Activated naive CD4-positive, alpha-beta T cell treated with anti-CD3 and anti-CD28 coated beads, Interleukin-2, amount 50 U/mL, for 16 hours (primary cell): ENCODE measurements at places on chromosomes 1 and 21.

GRCh38 chr1:116693759-116694480 is 26.4 kb upstream of the IGSF3 start:
- DNase-seq: no peak

DNA sequence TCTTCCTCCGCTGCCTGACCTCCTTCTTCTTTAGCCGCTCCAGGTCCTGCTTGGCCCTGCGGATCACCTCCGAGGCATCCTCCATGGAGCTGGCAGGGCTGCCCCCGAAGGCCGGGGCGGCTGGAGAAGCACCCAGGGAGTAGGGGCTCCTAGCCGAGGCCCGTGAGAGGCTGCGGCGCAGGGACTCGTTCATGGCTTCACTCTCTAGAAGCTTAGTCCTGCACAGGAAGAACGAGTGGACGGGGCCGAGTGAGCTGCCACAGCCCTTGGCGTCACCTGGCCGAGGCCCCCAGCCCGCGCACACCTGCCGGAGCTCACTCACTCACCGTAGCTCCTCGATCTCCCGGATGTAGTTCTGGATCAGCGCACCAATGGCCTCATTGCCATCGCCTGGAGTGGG is 23.1 kb downstream of the KIF21B start:
- no peak for DNase-seq

DNA sequence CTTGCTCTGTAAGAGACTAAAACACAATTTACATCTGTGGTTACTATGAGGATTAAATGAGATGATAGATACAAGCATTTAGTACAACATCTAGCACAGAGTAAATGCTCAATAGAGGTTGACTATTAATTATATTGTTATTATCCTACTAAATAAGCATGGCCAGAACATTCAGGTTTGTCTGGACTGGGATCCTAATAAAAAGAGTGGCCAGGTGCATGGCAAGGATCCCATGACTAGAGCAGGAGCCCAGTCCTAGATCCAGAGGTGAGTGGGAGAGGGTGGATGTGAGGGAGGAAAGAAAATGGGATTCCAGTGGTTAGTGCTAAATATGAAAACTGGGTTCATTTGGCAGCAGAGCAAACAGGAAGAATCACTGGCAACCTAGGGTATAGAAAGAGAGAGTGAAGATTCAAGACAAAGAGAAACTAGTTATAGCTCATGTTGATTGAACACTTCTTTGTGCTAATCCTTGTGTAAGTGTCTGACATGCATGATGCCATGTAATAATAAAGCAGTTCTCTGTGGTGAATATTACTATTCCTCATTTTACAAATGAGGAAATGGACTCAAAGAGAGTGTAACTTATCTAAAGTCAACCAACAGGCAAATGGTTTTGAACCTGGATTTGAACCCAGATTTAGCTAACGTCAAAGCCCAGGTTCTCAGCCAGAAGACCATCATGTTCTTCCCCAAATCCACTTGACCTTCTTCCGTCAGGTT is 71.1 kb upstream of the FGGY start:
- no peak for DNase-seq

DNA sequence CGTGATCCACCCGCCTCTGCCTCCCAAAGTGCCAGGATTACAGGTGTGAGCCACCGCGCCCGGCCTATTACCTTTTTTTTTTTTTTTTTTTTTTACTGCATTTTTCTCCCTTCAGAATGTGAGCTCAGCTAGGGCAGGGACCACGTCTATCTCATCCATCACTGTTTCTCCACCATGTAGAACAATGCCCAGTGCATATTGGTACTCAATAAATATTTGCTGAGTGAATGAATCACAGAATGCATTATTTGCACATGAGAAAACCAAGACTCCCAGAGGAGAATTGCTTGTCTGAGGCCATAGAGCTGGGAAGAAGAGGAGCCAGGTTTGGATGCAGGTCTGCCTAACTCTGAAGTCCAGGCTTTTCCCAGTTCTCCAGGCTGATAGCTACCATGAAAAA is 8.2 kb upstream of the SLC9A1 start:
- no peak for DNase-seq

DNA sequence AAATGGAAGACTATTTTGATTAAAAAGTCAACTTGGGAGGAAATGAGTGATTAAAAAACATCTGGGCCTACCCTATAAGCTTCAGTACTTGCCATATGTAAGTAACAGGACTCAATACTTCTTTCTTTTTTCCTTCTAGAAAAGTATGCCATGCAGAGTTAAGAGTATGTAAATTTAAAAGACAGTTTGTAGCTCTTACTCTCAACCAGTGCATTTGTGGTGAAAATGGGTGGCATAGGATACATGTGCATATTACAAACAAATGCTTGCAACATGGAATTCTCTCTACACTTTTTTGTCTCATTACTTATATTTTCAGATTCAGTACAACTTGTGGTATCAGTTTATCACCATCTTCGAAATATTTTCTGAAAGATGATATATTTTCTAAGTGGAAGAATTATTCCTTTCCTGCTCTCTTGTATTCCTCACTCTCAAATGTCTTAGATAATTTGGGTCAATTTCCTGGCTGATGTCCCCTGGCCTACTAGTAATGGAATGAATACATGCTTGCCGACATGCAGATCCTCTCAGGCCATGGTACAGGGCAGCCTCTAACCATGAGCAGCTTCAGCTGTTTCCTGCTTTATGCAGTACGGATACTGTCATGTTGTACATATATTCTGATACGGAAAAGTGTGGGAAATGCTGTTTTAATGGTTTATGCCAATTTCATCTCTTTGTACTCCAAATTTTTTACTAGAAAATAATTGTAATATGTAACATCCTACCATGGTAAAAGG is 81.4 kb upstream of the ZNF326 start:
- DNase-seq: no peak

DNA sequence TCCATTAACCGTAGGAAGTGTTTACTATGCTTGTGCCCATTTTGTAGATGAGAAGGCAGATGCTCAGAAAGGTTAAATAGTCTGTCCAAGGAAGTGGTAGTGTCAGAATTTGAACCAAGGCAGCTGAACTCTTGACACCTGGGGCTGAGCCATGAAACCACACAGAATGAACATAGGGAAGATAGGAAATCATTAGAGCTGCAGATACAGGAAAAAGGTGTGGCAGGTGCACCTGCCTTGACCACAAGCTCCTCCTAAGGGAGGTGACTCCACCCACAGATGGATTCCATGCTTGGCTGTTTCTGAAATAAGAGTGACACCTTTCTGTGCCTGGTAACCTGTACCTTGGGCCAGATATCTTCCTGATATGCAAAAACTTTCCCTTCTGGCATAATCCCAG is 69.9 kb upstream of the IGSF21 start:
- DNase-seq: no peak

- no peak for DNase-seq
Observed at GRCh38 chr1:200422211-200422610, 12.4 kb upstream of the ZNF281 start.

- DNase-seq: peak; percentile 88
Observed at GRCh38 chr1:147545133-147545532, 3.8 kb downstream of the BCL9 start.

GRCh38 chr1:19110257-19110927 is 99.7 kb downstream of the UBR4 start:
- DNase-seq: no peak

DNA sequence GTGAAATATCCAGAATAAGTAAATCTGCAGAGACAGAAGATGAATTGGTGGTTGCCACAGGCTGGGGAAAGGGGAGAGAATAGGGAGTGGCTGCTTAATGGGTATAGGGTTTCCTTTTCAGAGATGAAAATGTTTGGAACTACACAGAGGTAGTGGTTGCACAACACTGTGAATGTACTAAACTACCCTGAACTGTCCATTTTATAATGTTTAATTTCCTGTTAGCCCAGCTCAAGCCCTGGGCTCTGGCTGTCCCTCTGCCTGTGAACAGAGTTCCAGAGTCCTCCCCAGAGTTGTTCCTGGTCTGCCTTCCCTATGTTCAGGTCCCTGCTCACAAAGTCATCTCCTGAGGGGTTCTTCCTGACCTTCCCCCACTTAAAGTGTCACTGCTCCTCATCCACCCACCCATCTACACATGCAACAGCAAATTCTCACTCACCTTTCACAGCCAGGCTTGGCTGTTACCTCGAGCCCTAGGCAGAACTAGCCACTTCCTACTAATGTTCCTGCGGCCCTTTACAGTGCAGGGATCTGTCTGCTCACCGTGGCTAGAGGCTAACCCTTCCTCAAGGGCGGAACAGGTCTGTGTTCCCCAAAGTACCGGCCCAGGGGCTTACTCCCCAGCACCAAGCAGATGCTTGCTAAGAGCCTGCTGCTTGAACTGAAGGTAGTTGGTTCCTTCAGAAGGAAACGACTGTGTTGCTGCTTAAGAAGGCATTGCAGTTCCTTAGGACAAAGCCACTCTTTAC is 22.4 kb downstream of the DHCR24 start:
- DNase-seq: no peak

- DNase-seq: peak; percentile 17
Observed at GRCh38 chr1:111476761-111477309, 3.1 kb downstream of the C1orf162 start.

- DNase-seq: no peak
Observed at GRCh38 chr1:227521782-227522181, 41.6 kb upstream of the ZNF678 start.

- no peak for DNase-seq
Observed at GRCh38 chr1:159941591-159942560, 3.5 kb downstream of the IGSF9 start.

DNA sequence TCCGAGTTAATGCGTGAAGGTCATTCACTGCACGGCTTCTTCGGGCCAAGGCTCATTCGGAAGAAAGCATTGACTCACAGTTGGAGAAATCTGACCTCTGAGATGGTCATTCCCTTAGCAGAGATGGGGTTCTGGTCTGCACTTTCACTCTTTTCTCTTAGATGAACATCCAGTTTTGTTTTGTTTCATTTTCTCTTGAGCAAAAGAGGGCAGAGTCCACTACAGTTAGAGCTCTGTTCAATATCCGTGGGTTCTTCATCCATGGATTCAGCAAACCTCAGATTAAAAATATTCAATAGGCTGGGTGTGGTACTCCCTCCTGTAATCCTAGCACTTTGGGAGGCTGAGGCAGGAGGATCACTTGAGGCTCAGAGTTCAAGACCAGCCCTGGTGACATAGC is 57.4 kb upstream of the SIPA1L2 start:
- DNase-seq: no peak

- no peak for DNase-seq
Observed at GRCh38 chr1:207933205-207933800, 22.4 kb upstream of the CD34 start.

DNA sequence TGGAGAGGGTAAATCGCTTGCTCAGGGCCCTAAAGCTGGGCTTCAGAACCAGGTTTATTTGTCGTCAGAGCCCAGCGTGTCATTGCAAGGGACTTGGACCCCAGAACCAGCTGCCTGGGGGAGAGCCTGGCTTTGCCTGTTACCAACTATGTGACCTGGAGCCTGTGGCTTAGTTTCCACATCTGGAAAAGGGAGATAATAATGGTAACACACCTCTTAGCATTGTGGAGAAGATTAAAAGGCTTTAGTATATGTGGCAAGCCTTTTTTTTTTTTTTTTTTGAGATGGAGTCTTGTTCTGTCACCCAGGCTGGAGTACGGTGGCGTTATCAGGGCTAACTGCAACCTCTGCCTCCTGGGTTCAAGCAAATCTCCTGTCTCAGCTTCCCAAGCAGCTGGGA is 12.5 kb downstream of the CD52 start:
- no peak for DNase-seq

GRCh38 chr1:67097305-67097704 is 37.5 kb downstream of the C1orf141 start:
- DNase-seq: no peak

DNA sequence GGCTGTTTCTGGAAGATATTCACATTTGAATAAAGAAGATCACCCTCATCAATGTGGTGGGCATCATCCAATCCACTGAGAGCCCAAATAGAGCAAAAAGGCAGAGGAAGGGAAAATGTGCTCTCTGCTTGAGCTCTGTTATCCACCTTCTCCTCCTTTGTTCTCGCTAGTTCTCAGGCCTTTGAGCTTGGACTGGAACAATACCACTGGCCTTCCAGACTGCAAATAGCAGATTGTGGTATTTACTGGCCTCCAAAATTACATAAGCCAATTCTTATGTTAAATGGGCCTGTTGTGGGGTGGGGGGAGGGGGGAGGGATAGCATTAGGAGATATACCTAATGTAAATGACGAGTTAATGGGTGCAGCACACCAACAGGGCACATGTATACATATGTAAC is 219.3 kb downstream of the C1orf94 start:
- DNase-seq: no peak

GRCh38 chr1:214441119-214441518 is 110.3 kb downstream of the PTPN14 start:
- no peak for DNase-seq

DNA sequence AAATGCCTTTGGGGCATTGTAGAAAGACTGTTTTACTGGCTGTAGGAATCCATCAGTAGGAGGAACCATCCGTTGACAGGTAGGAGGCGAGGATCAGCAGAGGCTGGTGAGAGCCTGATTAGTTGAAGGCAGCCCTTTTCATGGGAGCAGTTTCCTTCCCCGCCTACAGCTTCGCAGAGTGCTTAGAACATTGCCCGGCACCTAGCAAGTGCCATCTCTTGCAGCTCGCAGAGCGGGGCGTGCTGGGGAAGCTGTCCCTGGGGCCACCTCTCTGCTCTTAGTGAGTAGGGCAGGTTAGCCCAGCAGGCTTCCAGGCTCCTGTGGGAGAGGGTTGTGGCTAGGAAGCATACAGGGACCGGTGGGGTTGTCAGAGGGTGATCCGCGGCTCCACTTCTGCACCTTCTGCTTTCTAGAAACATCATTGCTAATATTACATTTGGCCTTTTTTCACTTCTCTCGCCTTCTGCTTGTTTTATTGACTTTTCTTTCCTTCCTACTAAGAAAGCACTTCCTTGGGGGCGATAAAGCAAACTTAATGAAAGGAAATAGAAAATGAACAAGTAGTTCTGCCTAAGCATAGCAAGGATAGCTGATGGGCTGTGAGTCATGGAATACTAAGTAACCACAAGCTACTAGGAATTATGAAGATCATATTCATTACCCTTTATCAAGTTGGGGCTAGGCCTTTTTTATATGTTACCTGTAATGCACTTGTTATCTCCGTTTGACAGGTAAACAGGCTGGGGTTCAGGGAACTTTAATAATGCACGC is 176.7 kb downstream of the GALNT2 start:
- no peak for DNase-seq

GRCh38 chr1:43632135-43632670 is 17.7 kb upstream of the KDM4A start:
- DNase-seq: no peak

DNA sequence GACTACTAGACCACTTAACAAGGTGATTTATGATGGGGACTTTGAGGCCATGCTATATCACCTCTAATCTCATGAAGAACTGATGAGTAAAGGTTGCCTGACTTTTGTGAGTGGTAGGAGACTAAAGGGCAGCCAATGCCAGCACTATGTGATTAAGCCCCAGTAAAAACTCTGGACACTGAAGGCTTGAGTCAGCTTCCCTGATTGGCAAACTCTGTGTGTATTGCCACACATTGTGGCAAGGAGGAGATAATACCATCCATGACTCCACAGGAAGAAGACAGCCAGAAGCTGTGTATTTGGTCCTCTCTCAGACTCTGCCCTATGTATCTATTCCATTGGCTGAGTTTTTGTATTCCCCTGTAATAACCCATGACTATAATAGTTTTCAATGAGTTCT is 413.3 kb upstream of the ZRANB2 start:
- no peak for DNase-seq
